Stimulated activated CD4-positive, alpha-beta T cell treated with anti-CD3 and anti-CD28 coated beads, Interleukin-12 subunit alpha, Interleukin-12 subunit beta, amount 100 ng/mL, for 4 hours (primary cell): ENCODE measurements at places on chromosomes 7 and 10.

- DNase-seq = peak; percentile 46
These were observed 945 bp upstream of the RHEB start for GRCh38 chr7:151520419-151521261.

DNA sequence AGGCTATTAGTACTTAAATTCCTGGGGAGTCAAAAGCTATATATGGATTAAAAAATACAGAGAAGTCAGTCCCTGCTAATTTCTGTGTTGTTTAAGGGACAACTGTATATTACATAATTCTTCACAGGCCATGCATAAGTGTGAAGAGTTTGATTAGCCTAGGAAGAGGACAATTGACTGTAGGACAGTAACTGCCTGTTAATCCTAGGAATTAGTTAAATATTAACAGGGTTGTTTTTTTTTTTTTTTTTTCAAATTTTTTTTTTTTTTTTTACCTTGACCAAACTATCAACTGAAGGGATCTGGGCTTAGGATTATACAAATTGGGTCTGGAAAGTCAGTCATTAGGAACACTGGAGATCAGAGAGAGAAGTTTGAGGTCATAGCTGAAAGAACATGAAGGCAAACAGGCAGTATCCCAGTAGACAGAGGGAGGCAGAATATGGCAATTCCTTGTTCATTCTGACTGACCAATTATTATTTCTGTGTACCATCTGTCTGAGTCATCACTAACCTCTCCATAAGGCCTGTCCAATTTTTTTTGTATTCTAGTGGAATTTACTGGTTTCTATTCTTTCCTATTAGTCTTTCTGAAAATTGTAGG is 1139.2 kb downstream of the SORCS1 start:
- no peak for DNase-seq

DNA sequence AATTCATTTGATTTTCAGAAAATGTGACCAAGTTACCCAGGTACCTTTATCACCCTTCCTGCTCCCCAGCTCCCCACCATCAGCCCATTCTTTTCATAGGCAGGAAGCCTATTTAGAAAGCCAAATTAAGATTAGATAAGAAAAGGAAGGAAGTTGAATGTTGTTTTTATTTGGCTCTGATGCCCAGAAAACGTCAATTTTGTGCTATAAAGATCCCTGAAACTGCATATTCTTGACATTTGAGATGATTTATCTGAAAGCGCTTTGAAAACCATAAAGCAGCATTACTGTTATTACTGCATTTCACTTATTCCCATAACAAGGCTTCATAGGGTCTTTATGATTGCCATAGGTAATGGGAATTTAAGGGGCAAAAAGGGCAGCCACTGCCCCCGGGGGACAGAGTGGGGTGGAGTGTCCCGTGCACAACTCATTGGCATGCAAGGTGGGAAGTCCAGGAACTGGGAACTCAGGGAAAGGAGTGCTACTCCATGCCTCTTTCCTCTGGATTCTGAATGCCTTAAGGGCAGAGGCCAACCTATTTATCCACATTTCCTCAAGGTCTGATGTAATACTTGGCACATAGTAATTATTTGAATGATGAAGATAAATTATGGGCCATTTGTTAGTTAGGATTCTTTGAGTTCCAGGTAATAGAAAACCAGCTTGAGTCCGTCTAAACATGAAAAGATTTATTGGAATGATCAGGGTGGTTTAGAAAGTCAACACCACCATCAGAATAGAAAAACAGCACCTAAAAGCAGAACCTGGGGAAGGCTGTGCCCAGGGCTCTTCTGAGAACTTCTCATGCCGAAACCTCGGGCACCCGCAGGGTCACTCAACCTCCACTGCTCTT is 100.6 kb upstream of the ELMO1 start:
- DNase-seq = no peak

DNA sequence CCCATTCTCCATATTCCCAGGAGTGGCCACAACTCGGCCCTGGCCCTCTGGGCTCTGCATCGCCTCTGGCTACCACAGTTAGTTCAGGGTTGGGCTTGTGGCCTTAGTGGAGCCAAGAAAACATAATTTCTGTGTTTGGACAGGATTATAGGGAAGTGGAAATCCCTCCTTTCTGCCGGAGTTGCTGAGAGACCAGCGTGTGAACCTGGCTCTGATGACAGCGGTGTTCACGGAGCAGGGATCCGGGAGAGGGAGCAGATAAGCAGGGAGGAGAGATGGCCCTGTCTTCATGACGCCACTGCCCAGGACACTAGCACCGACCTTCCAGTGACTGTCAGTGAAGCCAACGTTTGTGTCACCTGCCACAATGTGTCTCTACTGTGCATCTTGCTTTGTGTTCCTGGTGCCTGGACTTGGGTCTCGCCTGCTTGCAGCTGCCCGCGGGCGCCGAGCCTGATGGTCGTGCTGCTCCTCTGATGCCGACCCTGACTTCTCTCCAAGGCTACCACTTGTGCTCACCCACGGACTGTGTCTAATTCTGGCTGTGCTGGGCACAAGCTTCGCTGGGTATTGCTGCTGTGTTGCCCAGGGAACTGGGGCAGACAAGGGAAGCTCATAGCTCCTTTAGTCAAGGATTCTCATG is 67.0 kb upstream of the VIPR2 start:
- no peak for DNase-seq

DNA sequence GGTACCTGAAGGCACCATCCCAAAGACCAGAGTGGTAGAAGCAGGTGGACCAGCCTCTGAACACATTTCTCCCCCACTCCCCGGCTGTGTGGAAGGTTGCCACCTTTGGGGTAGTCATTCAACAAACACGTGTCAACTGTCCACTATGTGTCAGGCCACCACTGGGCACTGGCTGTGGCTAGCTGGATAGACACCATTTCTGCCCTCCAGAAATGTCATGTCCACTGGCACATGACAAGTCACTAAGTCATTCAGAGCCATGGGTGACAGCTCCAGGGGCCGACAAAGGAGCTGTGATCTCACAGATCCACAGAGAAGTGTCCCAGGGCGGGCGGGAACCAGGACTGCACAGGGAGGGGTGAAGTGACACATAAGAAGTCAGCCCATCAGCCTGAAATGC is 99.6 kb downstream of the EGFR start:
- DNase-seq = no peak

DNA sequence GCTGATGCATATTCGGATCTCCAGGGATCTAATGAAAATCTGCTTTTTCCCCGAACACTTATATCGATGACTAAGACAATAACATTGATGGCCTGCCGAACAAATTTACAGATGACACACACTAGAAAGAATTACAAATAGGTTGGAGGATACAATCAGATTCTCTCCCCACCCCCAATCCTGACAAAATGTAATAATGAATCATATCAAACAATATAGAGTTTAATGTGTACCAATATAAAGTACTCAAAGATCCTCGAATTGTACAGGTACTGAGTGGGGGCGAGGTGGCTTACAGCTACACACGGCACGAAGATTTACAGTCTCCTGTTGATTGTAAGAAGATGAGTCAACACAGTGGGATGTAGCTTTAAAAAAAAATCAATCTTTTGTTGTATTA is 182.7 kb upstream of the MKLN1 start:
- DNase-seq = no peak

GRCh38 chr10:4353964-4354363 is 472.0 kb upstream of the AKR1E2 start:
- no peak for DNase-seq

DNA sequence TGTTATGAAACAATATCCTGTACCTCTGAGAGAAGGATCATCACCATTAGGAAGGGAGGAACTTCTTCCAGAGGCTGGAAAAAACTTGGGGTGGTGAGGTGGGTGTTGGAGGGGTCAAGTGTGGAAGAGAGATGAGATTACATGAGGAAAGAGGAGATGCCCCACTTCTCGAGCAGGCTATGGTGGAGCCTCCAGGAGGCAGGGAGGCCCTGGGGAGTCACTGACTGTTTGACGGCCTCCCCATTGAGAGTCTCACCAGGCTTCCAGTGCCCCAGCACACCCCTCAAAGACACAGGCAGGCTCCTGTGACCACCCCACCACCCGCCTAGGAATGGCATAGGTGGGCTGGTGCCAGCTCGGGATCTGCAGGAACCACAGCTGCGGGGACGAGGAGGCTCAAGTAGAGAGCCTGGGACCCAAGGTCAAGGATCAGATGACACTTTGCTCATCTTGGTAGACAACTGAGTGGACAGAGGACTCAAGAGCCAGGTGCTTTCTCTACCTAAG is 185.3 kb upstream of the GDF10 start:
- no peak for DNase-seq

- no peak for DNase-seq
These were observed 16.9 kb downstream of the CUZD1 start for GRCh38 chr10:122828716-122829255.

GRCh38 chr7:147047696-147048095 is 931.1 kb downstream of the CNTNAP2 start:
- no peak for DNase-seq

- no peak for DNase-seq
These were observed 57.0 kb upstream of the NMT2 start for GRCh38 chr10:15225511-15225910.

GRCh38 chr10:45241865-45242520 is 73.4 kb downstream of the OR13A1 start:
- no peak for DNase-seq

- no peak for DNase-seq
These were observed 31.2 kb downstream of the GPRIN2 start for GRCh38 chr10:46525177-46525823.

GRCh38 chr7:20998309-20998708 is 211.6 kb upstream of the SP8 start:
- no peak for DNase-seq

DNA sequence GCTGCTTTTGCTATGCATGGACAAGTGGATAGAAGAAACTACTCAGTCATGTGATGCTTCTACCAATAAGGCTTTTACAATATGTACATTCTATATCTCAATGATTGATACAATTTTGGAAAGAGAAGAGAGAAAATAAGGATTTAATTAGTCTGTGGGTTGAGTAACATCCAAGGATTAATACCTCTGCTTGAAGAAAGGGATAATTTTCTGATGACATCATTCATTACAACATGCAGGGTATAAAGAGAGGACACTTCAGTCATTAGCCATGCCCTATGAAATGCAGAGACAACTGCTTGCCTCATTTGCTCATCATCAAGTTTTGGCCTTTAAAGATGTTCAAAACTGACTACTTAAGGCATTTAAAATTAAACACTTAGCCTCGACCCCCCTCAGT is 237.3 kb downstream of the AHR start:
- no peak for DNase-seq

- DNase-seq = peak; percentile 37
These were observed 101.9 kb upstream of the TNRC18 start for GRCh38 chr7:5525271-5526099.

DNA sequence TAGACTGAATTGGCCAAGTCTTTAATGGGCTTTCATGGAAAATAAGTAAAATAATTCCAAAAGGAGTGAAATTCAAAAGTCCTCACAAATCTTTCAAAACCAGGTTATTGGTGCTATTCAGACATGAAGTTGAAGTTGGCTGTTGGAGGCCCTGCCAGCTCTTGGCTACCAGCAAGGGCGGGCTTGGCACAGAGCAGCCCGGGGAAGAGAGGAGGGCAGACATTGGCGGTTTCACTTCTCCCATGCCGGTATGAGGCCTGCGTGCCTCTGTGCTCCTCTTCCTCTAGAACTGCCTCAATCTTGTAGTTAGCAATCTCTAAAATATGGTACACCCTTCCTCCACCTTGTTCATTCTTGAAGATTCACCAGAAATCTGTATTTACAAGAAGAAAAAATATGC is 16.4 kb upstream of the NPS start:
- no peak for DNase-seq

DNA sequence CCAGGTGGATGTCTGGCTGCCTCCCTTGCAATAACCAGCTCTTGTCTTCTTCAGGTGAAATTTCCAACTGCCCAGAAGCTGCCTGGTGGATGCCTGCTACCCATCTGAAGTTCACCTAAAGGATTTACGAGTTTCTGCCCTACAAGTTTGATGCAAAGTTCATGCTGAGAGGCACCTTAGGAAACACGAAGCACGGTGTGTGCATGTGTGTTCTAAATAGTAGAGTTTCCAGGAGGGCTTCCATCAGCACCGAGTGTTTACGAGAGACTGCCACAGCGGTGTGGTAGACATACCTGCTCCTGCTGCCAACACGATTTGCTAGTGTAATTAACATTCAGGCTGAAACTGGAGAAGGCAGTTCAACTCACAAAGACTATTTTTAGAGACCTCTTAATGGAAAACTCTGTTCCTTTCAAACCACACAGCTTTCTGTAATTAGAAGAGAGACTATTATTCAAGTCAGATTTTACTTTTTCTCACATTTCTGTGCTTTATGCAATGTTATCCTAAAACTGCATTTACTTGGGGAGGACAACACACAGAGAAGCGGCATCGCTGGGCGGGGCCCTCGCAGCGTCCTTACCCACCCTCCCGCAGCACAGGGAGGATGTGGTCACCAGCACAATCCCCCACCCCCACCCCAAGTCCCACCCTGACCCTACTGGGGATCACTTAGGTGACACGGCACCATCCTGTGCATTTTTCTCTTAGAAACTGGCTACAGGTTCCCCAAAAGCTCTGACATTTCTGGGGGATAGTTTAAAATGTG is 15.5 kb upstream of the CPXM2 start:
- DNase-seq = no peak

DNA sequence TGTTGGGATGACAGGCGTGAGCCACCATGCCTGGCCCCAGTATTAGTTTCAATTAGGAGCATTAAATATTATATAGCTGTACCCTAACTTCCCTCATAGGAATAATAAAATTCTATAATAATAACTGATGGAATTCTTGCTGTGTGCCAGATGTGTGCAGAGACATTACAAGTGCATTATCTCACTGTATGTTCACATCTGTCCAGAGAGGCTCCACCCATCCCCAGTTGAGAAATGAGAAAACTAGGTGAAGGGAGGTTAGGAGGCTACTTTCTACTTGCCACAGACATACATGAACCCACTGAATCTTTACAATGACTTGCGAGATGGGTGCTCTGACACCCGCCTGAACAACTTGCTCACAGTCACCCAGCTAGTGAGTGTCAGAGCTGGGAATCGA is 3.2 kb downstream of the GALNT17 start:
- DNase-seq = no peak

GRCh38 chr7:23004247-23004520 is 9.7 kb downstream of the HYCC1 start:
- DNase-seq = no peak

DNA sequence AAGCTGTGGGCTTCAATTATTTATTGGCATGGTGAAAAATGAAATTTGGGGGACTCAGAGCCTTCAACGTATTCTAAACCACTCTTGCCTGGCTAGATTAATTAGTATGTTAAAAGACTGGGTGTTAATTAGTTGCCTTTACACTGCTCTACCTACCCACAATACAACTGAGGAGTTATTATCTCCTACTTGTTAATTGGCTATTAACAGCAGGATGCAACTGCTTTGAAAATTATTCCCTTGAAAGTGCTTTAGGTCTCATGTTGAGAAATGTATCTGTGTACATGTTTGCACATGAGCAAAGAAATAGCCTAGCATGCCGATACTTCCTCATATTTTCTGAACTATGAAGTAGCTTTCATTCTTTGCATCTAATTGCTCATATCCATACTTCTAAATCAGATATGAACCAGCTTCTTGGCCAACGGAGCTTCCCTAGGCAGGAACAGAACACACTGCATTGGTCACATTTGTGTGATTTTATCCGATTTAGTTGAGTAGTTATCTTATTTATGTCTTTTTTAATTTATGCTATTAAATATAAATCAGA is 155.8 kb downstream of the GPAM start:
- no peak for DNase-seq
